ENCODE measurements at places on chromosomes 2 and 18. TPM values are rescaled to one million over a fixed set of nuclear protein-coding genes. Genes with fewer than 3 reads are reported as not detected.

NAT8 gene
- total RNA-seq, result not detected

VWC2L gene
- not detected for total RNA-seq

CNDP1 gene
- total RNA-seq, result 0.09 TPM

ACTG2 gene
- 0.21 TPM for total RNA-seq

DNAJC5G gene
- not detected for total RNA-seq

RBM44 gene
- 1.0 TPM for total RNA-seq

CNGA3 gene
- total RNA-seq, result not detected

OTOS gene
- total RNA-seq, result not detected

FHL2 gene
- total RNA-seq, result 5.6 TPM

PDE11A gene
- not detected for total RNA-seq

DNA sequence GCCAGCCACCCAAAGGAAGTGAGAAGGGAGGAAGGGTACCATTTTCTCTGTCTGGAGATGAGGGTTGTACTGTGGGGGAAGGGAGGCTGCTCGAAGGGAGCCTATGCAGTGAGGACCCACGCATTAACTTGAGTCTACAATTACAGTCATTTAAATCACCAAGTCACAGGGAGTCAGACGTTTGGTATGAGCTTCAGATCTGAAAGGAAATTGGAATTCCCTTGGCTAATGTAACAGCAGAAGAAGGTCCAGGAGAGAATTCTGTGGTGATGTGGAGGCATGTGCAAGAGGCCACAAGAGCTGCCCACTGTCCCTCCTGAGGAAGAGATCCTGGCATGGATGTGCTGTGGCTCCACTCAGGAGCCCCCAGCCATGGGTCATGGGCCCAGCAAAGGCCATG is 22.5 kb downstream of the DAPL1 start:
- no peak for DNase-seq

DNA sequence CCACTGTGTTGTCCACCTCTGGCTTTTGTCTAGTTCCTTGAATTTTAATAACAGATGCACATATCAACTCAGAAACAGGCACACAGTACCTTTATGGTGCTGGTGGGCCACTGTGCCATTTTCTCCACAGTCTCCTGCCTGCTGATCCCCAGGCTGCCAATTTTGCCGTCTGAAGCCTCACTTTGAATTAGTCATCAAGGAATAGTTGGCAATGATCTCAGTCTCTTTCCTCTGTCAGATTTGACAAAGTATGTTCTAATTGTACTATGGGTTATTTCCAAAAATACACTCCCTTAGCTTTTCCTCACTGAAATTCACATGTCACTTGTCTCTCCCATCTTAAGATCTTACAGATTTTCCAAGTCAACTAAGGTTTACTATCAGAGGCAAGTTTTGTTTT is 140.7 kb downstream of the ZNF516 start:
- DNase-seq, result no peak

DNA sequence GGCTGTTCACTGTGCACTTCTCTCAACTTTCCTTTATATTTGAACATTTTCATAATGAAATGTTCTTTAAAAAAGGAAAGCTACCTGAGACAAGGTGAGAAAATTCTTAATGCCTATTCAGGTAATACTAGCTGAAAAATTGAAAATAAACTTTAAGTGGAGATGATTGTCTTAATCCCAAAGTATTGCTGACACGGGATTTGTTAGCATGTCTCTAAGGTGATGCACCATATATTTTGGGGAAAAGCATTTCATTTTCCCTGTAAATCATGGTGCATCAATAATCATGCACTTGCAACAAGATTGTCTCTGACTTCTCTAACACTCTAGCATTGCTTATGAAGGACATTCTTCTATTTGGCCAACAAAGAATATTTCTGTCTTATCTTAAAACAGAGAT is 848.0 kb downstream of the DPP10 start:
- DNase-seq, result no peak

- no peak for DNase-seq
Measured at GRCh38 chr2:208618220-208618619, 211.6 kb downstream of the PTH2R start.

- DNase-seq, result no peak
Measured at GRCh38 chr2:43170405-43171105, 55.9 kb downstream of the ZFP36L2 start.

GRCh38 chr2:3513026-3513810 is 6.1 kb downstream of the ADI1 start:
- DNase-seq, result no peak

GRCh38 chr2:117723483-117723882 is 91.0 kb upstream of the DDX18 start:
- no peak for DNase-seq

- DNase-seq, result no peak
Measured at GRCh38 chr2:188573453-188573852, 281.8 kb downstream of the GULP1 start.

DNA sequence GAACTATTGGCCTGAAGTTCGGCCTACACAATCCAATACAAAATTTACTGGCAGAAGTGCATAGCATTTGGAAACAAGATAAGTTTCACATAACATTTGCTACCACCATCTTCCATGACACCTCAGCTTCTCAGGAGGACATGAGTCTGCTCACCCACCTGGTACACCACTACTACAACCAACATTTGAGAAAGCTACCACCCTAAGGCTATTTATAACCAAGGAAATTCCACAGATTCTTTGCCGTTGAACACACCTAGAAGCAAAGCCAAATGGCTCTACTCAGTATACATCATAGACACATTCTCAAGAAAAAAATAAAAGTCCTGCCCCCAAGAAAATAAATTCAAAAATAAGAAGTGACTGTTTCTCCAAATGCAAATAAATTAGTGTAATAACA is 145.3 kb downstream of the SPAG16 start:
- DNase-seq, result no peak

GRCh38 chr2:241399941-241400922 is 44.1 kb downstream of the FARP2 start:
- DNase-seq, result no peak

- no peak for DNase-seq
Measured at GRCh38 chr2:179460181-179460929, 195.7 kb upstream of the SESTD1 start.

GRCh38 chr2:60365556-60365955 is 187.9 kb downstream of the BCL11A start:
- DNase-seq, result no peak

GRCh38 chr18:27861539-27861938 is 315.4 kb downstream of the CDH2 start:
- DNase-seq, result no peak

GRCh38 chr2:164896226-164896625 is 54.6 kb upstream of the COBLL1 start:
- no peak for DNase-seq

- DNase-seq, result no peak
Measured at GRCh38 chr2:233988581-233988980, 61.9 kb upstream of the SPP2 start.

- DNase-seq, result no peak
Measured at GRCh38 chr2:162579986-162580385, 236.1 kb downstream of the GCA start.

GRCh38 chr2:49286045-49286444 is 131.7 kb upstream of the FSHR start:
- no peak for DNase-seq

- no peak for DNase-seq
Measured at GRCh38 chr2:124689348-124689747, 664.3 kb downstream of the CNTNAP5 start.

GRCh38 chr2:195579776-195580555 is 77.1 kb upstream of the SLC39A10 start:
- DNase-seq, result no peak

DNA sequence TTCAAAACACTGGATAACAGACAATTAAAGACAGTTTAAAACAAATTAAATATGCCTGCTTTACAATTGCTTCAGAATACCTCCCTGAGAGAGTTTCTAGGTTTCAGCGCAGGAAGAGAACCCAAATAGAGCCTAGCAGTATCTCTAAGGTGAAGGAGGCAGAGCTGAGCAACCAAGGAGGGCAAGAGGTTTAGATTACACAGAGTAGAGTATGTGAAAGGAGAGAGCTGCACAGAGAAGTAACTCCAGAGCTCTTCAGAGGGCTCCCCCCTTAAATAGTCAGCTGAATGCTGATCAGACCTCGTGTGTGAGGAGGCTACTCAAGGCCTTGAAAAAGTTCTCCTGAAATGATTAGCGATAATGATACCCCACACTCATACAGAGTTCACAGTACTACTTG is 386.5 kb upstream of the TCF4 start:
- no peak for DNase-seq
